ENCODE measurements at places on chromosomes 13 and 19.

- DNase-seq: no peak
Observed at GRCh38 chr13:74920361-74920760, 561.6 kb downstream of the TBC1D4 start.

- no peak for DNase-seq
Observed at GRCh38 chr13:42735010-42735409, 46.4 kb upstream of the FAM216B start.

DNA sequence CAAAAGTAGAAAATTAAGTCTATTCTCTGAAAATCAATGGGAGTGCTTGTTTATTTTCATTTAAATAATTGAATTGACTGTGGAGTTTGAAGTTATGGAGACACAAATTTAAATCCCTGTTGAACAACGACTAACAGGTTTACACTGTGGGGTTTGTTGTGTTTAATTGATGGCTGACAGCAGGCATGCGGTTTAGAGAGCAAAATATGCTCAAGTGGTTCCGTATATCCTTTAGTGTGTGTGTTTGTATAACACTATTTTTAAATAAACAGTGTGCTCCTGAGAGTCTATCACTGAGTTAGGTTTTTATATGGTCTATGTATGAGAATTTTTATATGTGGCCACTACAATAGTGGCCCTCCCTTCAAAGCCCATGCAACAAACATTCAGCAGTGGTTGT lies 332.0 kb downstream of the GPC6 start:
- DNase-seq: no peak

DNA sequence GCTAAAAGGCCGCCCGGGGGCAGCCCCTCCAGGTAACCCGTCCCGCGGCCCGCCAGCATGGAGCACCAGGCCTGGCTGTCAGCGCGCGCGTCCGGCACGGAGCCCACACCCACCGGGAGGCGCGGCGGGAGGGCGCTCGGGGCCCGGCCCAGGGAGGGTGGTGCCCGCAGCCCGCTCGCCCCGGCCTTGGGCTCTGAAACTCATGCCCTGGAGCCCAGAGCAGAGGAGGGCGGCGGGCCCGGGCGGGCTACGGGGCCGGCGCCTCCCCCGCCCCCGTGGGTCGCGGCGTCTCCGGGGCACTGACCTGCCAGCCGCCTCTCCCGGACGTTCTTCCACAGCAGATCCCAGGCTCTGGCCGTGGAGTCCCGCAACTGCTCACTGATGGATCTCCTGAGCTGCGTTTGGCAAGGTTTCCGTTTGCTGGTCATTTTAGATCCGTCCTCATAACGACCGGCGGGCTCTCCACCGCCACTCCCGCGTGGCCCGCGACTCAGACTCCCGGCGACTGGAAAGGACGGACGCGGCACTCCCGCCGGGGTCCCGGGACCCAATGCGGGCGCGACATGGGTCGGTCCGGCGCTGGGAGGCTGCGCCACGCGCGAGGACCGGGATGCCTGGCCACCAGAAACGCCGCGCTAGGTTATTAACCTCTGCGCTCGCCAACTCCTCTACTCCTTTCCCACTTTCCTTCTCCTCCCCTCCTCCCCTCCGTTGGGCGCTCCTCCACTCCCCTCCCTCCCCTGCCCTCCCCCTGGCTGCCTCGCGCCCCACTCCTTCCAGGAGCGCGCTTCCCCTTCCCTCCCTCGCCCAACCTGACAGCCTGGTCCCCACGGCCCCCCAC lies 64.7 kb upstream of the STARD13 start:
- no peak for DNase-seq

DNA sequence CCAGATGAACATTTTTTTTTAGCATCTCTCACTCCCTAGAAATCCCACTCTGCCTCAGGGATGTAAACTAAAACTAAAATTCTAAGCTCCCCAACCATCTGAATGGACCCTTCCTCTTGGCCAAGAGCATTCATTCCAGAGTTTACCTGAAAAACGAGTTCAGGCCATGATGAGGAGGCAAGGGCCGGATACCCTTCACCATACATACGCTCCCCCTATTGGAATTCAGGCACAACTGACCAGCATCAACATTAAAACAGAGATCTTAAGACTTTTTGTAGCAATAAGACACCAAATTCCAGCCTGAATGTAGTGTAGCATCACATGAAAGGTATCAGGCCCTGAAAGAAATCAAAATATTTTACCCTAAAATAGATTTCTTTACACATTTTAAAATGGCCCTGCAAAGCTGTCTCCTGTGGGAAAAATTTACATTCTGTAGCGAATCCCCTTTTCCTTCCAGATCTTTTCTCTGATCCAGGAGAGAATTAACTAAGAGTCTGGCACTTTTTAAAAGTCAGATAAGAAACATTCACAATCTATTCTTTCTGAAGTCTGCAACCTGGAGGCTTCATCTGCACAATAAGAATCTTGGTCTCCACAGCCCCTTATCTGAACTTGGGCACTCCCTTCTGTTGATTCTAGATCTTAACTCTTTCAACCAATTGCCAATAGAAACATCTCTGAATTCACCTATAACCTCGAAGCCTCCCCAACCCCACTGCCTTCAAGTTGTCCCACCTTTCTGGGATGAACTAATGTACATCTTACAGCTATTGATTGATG lies 888.5 kb downstream of the UQCRFS1 start:
- no peak for DNase-seq

DNA sequence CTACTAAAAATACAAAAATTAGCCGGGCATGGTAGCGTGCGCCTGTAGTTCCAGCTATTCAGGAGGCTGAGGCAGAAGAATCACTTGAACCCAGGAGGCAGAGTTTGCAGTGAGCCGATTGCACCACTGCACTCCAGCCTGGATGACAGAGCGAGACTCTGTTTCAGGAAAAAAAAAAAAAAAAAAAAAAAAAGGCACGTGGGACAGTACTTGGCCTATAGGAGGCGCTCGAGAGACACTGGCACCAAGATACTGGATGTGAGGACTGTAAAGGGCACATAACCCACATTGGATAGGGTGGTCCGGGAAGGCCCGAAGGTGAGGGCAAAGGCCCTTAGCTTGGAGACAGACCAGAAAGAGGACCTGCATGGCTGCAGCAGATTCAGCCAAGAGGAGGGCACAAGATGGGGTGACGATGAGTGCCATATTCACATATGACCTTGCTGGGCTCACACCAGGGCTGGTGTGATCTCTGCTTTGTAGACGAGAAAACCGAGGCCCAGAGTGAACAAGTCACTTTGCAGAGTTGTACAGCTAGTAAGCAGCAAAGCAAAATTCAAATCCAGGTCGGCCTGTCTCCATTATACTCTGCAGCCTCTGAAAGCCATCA lies 89.4 kb downstream of the DPF1 start:
- no peak for DNase-seq

DNA sequence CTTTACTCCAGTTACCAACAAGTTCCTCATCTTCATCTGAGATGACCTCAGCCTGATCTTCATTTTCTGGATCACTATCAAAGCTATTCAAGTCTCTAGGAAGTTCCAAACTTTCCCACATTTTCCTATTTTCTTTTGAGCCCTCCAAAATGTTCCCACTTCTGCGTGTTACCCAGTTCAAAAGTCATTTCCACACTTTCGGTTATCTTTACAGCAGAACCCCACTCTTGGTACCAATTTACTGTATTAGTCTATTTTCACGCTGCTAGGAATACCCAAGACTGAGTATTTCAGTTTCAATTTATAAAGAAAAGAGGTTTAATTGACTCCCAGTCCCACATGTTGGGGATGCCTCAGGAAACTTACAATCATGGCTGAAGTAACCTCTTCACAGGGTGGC lies 274.3 kb downstream of the FGF9 start:
- DNase-seq: no peak

- no peak for DNase-seq
Observed at GRCh38 chr13:96214824-96215445, 125.0 kb downstream of the HS6ST3 start.
